ENCODE measurements at places on chromosomes 3 and 15.

DNA sequence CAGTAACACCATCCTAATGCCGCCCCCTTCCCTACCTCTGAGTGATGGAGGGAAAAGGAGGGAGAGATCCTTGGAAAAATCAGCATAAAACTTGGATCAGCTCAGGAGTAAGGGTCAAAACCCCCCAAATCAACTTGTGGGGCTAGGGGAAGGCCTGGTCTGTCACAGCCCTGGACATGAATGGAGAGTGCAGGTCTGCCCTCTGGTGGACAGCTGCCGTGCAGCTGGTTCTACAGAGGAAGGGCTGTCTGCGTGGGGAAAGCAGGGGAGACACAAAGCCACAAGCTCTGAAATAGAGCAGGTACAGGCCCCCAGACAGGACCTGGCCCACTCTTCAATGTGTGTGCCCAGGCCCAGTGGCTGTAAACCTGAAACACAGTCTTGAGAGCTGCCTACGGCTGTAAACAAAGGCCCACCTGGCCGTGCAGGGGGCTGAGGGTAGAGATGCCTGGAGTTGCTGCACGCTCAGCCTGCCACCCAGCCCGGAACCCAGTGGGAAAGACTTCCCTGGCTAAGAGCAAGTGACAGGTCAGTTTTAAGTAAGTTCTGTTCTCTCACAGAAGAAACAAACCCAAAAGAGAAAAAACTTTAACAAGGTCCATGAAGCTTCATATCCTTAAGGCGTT lies 16.4 kb downstream of the CLK3 start:
- DNase-seq, result peak; percentile 57

DNA sequence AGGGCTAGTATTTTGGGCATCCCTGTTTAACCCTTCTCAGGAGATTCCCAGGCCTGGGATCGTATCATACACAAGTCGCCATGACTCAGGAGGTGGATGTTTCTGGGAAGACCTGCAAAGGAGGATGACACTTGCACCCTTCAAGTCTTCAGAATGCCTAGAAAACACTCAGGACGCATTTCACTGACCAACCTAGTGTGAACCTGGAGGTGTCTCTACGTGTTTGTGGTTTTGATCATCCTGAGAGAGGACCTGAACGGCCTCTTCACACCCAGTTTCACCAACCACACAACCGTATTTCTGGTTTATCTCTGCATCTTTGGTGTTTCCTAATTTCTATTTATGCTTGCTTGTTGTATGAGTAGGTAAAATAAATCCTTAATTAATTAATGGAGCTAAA lies 2.8 kb upstream of the CLDND1 start:
- no peak for DNase-seq

- DNase-seq, result no peak
Measured at GRCh38 chr15:63600001-63600615, 2.9 kb downstream of the FBXL22 start.

DNA sequence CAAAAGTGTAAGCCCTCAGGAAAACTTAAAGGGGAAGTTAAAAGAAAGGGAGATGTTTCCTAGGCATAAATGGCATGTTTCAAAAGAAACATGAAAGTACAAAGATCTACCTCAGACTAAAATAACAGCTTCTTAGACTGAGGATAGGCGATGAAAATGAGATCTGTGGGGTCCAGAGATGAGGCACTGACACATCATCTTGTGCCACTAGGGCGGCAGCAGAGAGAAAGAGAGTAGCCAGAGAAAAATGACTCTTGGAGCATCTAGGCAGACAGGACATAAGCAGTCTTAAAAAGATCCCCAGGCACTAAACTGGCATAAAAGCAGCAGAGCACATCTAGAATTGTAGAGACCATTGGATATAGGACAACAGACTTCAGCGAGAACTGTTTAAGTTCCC lies 42.5 kb upstream of the RFX7 start:
- no peak for DNase-seq

GRCh38 chr3:117059067-117059955 lies 349.7 kb downstream of the TUSC7 start:
- peak; percentile 58 for DNase-seq

DNA sequence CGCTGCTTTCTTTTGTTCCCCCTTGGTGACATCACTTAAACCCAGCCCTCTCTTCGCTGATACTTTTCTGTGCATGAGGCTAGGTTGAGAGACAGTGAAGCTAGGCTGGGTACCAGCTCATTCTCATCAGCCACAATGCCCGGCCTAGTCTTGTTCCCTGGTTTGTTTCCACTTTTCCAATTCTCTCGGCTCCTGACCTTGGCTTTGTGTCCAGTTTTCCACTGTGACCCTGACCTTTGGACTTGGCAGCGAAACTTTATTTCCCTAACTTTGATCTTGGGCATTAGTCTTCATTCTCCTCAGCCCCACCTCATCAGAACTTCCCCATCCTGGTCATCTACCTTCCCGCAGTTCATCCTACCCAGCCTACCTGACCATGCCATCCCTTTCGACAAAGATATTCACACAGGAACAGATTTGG lies 908 bp upstream of the ADPGK start:
- no peak for DNase-seq
